Hematopoietic multipotent progenitor cell treated with erythropoietin and hydrocortisone succinate and interleukin-3 and kit ligand, for 4 days (in vitro differentiated cells): ENCODE measurements at places on chromosomes 16 and 17.

DNA sequence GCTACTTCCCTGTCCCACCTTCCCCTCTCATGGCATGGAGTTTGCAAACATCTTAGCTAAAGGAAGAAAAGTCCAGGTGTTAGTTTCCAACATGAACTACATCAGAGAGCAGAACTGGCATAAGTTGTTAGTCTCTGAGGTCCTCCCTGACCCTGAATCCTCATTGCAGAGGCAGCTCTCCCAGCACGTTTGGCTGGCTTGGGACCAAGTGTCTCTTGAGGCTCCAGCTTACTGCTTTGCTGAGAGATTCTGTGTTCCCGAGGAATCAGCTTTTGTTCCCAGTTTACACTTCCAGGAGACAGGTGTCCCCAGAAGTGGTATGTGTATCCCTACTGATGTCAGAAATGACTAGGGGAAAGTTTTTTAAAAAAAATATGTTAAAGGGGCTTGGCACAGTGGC, 14.7 kb downstream of the DNAH9 start:
- DNase-seq: no peak

- DNase-seq: no peak
Measured at GRCh38 chr17:68592682-68593641, 8.2 kb downstream of the FAM20A start.

DNA sequence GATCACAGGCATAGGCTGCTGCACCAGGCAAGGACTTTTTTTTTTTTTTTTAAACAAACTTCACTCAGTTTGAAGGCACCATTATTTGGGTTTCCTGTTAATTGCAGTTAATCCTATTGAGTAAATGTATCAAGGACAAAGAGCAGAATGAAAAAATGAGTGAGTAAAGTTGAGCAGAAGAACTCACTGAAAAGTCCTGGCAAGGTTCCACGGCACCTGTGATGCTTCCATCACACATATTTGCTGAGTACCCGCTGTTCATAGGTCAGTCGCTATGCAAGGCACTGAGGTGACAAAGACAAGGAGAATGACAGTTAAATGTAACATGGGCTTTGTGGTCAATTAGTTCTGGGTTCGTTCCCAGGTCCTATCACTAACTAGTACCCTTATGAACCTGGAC, 670.0 kb downstream of the MAF start:
- no peak for DNase-seq

GRCh38 chr16:48607056-48607825, 2.7 kb downstream of the N4BP1 start:
- DNase-seq: no peak

- DNase-seq: peak; percentile 73
Measured at GRCh38 chr17:2025622-2026309, 632 bp upstream of the RTN4RL1 start.

- DNase-seq: peak; percentile 93
Measured at GRCh38 chr16:72013888-72014581, 5.5 kb downstream of the DHODH start.
